ENCODE measurements at places on chromosomes 5 and 9. TPM values are rescaled to one million over a fixed set of nuclear protein-coding genes. Genes with fewer than 3 reads are reported as not detected.

The KLHL3 gene
- total RNA-seq, result 1.9 TPM

The TMEM215 gene
- not detected for total RNA-seq

The ZNF354C gene
- total RNA-seq, result 4.3 TPM

The CWC27 gene
- total RNA-seq, result 19.7 TPM

The C5orf46 gene
- total RNA-seq, result not detected

The FYB1 gene
- total RNA-seq, result 0.46 TPM

The SH2D3C gene
- total RNA-seq, result 0.49 TPM

All from Panc1 (cell line).